ENCODE measurements at places on chromosomes 2 and 18.

DNA sequence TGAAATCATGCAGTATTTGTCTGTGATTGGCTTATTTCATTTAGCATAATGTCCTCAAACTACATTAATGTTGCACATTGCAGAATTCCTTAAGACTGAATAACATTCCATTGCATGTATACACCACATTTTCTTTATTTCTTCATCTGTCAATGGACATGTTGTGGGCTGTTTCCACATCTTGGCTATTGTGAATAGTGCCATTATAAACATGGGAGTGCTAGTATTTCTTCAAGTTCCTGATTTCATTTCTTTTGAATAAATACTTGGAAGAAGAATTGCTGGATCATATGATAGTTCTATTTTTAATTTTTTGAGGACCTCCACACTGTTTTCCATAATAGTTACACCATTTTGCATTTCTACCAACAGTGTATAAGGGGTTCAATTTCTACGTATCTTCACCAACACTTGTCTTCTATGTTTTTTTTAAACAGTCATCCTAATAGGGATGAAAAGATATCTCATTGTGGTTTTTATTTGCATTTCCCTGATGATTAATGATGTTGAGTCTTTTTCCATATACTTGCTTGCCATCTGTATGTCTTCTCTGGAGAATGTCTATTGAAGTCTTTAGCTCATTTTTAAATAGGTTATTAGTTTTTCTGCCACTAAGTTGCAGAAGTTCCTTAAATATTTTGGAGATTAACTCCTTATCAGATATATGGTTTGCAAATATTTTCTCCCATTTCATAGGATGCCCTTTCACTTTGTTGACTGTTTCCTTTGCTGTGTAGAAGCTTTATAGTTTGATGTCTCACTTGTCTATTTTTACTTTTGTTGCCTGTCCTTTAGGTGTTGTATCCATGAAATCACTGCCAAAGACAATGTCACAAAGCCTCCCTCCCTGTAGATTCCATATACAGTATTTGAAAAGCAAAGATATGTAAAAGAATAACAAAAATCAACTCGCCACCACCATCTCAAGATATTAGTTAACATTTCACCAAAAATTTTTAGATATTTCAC is 14.6 kb downstream of the FBXO11 start:
- no peak for DNase-seq

DNA sequence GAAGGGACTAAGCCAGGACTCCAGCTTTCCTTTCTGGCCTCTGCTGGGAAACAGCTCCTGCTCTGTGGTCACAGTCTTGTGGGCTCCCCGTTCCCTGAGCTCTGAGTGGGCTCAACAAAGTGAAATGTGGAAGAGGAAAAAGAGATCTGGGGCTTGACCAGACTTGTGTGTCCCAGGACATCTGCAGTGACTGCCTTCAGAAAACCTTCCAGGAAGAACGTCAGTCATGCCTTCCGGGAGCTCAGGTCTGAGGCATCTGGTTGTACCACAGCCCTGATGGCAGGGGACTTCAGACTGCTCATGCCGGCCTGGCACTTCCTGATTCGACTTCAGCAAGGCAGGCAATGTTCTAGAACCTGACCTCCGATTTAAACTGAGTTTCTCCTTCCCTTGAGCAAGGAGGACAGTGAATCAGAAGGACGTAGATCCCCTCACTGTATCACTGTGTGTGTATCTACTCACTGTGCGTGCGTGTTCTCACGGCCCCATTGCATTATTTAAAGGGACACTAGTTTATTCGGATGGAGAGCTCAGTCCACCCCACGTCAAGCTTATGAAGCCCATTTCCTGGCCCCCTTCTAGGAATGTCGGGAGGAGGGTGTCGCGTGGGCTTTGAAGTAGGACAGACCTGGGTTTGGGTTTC is 548 bp upstream of the FBLN7 start:
- DNase-seq, result no peak

GRCh38 chr2:231612109-231612455 is 19.4 kb downstream of the TEX44 start:
- DNase-seq, result no peak

- no peak for DNase-seq
Observed at GRCh38 chr2:903223-903900, 47.3 kb upstream of the SNTG2 start.

DNA sequence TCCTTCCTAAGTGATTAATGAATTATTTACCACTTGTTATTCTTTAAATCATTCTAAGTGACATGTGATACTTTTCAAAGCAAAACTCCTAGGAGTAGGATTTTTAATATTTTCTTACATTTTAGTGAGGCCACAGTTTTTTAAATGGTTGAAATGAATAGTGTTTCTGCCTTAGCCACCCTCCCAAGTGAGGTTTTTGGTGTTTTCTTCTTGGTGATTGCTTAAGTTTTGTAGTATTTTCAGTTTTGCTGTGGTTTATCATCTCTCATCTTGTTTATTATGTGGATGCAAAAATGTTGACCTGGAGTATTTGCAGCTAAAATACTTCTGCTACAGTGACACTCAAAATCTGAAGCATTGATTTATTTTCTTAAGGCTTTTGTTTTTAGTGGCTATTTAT is 9.8 kb downstream of the AFTPH start:
- no peak for DNase-seq

DNA sequence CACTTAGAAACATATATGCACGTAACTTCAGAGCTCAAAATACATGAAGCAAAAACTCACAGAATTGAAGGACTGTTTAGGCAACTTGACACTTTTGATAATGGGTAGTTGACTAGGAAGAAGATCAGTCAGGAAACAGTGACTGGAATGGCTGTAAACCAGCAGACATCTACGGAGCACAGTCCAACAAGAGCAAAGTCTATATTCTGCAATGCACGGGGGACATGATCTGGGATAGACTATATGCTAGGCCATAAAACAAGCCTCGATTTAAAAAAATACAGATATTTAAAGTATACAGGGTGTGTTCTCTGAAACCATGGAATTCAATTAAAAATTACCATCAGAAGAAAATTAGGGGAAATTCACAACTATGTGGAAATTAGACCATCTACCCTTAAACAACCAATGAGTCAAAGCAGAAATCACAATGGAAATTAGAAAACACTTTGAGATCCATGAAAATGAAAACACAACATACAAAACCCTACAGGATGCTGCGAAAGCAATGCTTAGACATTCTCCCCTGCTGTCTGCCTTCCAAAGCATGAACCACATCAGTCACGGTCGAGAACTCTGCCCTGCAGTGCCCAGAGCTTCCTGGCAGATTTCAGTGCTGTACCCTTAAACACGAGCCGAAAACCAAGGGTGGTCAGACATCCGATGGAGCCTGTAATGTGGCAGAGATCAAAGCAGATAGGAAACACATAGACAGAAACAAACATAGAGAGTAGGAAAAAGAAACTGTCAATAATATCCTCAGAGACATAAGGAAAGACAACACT is 651.9 kb upstream of the HS6ST1 start:
- DNase-seq, result no peak

DNA sequence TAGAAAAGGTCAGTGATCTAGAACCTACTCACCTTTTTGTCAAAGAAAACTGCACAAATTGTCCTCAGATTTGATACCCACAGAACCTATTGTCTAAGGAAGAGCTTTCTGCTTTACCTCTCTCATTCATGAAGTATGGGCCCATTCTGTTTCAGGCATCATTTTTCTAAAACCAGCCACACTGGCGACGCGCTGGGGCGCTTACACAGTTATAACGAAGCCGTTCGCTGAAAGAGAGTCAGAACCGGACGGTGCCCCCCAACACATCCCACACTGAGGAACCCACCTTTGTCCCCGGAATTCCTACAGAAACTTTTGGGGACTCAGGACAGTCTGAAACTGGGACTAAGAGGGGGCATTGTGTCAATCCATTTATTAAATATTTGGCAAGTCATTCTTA is 206.3 kb upstream of the HAAO start:
- no peak for DNase-seq

GRCh38 chr2:201969938-201970785 is 63.5 kb upstream of the FZD7 start:
- no peak for DNase-seq

- DNase-seq, result no peak
Observed at GRCh38 chr2:104774631-104775030, 79.3 kb upstream of the POU3F3 start.

DNA sequence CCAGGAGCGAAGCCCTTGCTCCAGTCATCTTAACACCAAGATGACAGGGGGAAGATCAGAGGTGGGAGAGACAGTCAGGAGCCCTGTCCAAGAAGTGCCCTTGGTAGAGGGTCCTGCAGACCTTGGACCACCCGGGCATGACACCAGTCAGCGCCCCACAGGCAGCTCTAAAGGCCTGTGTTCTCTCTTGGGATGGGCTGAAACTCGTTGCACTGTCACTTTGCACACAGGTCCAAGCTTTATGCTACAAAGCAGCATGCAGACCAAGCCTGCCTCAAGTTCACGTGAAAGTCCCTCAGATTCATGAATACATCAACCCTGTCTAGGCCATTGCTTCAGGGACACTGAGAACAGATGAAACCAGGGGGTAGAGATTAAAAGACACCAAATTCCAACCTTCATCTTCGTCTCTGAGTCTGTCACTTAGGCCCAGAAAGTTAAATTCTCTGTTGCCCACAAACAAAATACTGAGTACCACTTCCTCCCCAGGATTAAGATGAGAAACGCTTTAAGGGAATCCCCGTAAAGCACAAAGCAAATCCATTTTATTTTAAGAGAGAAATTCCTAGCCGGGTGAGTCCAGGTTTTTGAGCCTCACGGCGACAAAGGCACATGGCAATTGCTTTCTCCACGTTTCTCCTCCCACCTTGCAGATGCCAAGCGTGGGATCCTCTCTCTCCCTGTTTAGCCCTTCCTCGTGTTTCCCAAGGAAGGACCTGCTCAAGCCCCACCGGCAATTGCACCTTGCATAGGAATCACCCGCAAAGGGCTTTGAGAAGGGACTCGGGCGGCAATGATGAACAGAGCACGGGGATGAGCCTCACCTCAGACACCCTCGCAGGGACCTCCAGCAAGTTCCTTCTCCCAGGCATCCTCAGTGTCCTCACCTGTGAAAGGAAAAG is 75.0 kb upstream of the ID2 start:
- no peak for DNase-seq

DNA sequence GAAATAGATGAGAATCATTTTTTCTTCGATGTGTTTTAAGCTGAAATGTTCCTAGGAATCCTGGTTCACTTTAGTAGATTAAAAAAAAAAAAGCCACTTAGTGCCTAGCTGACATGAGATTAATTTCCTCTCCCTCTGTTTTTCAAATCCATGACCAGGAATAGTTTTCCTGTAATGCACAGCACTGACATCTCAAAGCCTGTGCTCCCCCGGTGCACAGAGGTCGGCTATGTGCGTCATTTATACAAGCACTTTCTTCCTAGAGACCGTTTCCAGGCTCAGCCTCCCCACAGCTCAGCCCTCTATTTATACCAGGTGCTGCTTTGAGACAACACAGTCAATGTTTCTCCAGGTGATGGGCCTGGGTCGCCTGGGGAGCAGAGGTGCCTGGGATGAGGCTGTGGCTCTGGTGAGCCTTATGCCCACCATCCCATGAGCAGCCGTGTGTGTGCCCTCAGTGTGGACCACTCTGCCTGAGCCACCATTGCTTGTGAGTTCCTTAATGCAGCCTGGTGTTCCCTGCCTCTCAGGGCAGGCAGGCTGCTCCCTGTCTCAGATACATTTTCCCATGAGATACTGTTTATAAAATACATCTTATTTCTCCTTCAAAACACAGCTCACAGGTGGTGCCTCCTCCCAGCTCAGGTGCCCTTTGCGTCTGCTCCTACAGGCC is 515.7 kb upstream of the HS6ST1 start:
- DNase-seq, result no peak

DNA sequence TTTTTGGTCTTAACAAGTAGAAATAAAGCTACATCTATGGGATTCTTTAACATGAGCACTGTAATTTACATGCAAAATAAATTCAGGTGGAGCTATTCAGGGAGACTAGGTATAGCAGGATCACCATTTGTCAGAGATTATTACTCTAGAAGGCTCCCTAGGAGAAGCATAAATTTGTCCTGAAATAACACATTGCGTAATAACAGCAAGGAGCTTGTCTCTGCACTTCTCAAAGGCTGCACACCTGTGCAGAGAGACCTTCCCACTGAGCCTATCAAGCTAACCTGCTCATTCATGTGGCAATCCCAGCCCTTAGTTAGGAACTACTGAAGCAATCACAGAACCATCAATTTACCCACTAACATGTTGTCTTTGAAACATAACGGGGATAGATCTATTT is 437.4 kb upstream of the MC4R start:
- DNase-seq, result no peak

DNA sequence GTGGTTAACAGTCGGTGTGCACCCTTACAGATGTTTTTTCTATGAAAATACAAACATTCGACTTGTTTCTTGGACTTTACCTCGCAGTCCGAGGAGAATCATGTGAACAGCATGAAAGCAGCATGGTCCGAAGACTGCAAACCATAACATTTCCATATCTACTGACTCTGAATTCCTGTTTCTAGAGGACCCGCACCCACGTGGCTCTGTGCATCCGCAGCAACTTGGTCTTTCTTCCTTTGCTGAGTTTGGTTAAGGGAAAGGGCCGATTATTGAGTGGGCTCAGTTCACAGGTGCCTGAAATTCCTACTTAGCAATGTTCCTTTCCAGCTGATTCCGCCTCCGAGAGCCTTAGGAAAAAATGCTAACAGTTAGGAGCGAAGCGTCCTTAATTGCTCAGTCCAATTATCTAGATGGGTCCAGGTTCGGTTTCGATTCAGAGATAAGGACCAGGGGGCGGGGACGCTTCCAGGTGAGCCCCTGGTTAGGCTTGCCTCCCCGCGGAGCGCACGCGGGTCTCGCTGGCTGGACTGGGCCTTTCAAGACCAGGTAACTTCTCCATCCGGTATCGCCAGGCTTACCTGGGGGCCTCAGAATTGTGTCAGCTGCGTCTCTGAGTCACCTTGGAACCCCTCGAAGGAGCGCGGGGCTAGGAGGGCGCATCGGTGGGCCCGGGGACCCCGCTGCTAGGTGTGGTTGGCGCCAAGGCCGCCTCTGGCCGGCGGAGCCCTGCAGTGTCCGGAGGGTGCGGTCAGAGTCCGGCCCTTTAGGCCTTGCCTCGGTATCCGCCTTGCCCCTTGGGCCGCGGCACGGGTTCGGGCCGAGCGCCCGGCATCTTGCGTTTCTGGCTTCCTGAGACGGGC is 1.1 kb upstream of the B3GNT2 start:
- no peak for DNase-seq

DNA sequence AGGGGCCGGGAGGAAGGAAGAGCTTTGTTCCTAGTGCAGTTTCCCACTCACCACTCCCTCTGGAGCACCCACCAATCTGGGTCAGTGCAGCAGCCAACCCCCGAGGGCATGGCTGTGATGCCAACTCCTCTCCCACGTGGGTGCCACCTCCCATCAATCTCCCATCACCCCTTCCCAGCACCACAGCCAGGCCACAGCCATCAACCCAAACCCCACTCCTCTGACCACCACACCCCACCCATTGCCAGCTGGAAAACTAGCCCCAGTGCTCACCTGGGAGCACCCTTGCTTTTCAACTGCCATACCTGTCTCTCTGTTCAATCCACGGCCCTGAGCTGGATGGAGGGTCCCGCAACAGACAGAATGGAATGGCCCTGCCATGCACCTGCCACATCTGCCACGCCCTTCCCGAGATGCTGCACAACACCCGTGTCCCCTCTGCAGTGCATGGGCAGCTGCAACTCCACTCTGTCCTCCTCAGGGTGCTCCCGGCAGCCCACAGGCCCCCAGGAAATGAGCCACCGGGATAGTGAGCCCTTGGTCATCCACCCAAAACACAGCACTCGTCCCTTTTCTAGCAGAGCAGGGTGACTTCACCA is 112.4 kb upstream of the ID2 start:
- DNase-seq, result no peak

- DNase-seq, result no peak
Observed at GRCh38 chr18:45560870-45561269, 54.4 kb upstream of the SLC14A2 start.

- no peak for DNase-seq
Observed at GRCh38 chr2:34899079-34899478, 1300.0 kb upstream of the FAM98A start.

- DNase-seq, result no peak
Observed at GRCh38 chr2:98507891-98508708, 63.4 kb downstream of the INPP4A start.

Measured in globus pallidus (tissue), 1 donor.